ENCODE measurements at places on chromosomes 13 and 19.

DNA sequence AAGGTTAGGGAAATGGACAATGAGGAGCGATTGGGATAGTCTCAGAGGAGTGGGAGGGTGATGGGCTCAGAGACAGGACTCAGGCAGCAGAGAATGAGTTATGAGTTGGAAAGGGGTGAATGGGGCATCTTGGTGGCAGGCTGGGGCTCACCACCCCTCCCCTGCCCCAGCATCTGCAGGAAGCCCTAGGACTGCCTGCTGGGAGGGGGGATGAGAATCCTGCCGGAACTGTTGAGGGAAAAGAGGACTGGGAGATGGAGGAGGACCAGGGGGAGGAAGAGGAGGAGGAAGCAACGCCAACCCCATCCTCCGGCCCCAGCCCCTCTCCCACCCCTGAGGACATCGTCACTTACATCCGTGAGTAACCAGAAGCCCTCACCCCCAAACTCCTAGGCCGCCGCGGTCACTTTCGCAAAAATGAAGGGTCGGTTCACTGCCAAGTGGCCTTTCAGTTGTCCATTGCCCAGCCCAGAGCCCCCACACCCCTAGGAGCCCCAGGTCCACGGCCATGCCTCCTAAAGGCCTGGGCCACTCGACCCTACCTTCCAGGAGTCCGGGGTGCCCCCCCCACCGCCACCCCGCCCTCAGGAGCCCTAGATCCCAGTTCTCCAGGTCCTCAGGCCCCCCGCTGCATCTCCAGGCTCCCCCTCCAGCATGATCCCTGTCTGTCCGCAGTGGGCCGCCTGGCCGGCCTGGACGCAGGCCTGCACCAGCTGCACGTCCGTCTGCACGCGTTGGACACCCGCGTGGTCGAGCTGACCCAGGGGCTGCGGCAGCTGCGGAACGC, 764 bp downstream of the CLEC11A start:
- no peak for DNase-seq

DNA sequence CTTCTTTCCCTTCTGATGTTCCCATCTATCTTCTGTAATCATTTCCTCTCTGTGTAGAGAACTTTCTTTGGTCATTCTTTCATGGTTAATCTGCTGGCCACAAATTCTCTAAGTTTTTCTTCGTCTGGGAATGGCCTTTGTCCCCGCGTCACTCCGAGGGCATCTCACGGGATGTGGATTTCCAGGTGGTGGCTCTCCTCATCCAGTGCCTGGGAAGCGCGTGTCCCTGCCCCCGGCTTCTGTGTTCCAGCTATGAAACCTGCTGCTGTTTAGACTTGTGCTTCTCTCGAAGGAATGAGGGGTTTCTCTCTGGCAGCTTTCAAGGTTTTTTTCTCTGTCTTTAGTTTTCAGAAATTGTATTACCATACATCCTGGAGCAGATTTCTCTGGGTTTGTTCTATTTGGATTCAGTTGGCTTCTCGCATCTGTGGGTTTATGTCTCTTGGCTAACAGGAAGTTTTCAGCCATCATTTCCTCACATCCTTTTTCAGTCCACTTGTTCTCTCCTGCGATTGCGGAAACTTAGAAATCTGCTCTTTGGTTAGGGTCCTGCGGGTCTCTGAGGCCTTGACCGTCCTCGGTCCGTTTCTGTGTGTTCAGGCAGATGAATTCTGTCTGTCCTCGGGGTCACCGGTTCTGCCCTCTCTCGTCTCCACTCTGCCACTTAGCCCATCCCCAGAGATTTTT, 36.9 kb upstream of the DCUN1D2 start:
- no peak for DNase-seq

- DNase-seq, result no peak
These were observed 32.9 kb downstream of the ZNF701 start for GRCh38 chr19:52602941-52603340.

DNA sequence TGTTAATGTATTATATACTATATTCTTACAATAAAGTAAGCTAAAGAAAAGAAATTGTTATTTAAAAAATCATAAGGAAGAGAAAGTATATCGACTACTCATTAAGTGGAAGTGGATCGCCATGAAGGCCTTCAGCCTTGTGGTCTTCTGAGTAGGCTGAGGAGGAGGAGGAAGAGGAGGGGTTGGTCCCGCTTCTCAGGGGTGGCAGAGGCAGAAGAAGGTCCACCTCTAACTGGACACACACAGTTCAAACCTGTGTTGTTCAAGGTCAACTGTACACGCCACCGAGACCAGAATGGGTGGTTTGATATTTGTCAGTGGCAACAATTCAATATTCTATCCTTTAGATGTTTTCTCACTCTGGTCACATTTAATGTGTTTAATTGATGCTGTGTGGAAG, 67.2 kb downstream of the ALOX5AP start:
- DNase-seq, result no peak

- no peak for DNase-seq
These were observed 12.9 kb downstream of the STARD13 start for GRCh38 chr13:33272531-33273124.

DNA sequence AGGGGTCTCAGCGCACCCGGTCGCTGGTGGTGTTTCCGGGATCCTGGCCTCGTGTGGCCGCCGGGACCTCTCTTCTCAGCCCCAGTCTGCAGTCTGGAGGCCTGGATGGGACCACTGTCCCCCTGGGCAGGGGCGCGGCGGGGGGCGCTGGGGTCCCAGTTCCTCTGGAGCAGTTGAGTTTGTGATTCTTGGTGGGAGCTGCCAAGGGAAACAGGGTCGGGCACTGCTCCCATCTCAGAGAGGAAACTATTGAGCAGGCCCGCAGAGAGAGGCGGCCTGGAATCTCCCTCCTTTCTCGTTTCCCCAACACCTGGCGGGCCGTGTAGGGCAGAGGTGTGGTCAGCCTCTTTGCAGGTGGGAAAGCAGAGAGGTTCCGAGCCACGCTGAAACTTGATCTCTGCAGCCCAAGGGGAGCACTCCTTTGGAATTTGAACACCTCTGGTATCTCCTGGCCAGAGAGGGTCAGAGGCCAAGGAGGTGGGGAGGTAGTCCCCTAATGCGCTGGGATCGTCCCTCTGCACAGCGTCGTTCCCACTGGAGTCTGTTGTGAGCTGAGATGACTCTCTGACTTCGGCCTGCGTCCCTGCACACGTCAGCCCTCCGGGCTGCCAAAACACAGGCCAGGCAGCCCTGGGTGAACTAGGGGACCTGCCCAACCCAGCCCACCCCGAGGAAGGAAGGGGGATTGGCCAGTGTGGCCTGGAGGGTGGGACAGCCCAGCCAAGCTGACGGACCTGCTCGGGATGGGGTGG, 741 bp downstream of the PLEKHF1 start:
- peak; percentile 71 for DNase-seq

DNA sequence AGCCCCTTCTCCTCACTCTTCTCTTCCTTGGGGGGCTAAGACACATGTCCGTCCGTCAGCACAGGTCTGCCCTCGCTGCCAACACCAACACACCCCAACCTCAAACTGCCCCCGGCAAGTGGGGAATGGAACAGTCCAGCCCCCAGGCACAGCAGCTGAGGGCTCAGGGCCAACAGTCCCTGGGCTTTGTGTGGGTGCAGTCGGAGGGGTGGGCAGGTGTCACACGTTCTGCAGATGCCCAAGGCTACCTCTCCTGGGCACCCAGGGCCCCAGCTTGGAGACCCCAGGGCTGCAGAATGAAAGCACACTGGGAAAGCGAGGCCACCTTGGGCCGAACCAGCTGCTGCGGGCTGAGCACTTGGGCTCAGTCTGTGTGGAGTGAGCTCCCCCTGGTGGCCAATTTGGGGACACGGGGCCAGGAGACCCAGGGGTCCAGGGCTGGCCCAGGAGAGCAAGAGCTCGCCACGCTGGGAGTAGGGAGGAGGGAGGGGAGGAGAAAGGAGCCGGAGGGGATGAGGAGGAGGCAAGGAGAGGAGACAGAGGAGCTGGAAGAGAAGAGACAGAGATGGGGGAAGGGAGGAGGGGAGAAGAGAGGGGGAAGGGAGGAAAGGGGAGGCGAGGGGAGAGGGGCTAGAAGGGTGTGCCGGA, 14.0 kb upstream of the ATP8B3 start:
- peak; percentile 96 for DNase-seq

DNA sequence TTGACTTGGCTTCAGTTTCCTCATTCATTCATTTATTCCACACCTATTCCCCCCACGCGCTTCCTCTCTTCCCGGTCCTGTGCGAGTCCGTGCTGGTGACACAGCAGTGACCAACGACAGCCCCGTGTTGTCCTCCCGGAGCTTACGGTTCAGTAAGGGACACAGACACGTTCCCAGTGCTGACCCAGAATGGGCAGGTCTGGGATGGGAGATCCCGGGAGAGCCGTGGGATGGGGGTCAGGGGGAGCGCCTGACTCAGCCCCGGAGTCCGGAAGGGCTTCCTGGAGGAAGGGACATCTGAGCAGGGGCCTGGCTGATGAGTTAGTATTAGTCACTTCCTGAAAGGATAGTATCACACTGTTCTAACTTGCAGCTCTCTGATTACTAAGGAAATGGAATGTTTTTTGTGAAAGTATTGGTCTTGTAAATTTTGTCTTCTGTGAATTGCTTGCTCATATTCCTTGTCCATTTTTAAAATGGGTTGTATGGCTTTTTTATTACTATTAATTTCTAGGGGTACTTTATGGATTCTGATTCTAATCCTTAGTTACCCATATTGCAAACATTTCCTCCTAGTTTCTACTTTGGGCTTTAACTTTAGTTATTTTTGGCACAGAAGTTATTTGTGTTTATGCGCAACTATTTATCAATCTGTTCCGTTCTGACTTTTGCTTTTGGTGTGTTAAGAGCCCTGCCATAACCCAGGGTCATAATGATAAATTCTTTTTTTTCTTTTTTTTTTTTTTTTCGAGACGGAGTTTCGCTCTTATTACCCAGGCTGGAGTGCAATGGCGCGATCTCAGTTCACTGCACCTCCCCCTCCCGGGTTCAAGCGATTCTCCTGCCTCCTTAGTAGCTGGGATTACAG, 708 bp upstream of the ERCC1 start:
- peak; percentile 84 for DNase-seq

DNA sequence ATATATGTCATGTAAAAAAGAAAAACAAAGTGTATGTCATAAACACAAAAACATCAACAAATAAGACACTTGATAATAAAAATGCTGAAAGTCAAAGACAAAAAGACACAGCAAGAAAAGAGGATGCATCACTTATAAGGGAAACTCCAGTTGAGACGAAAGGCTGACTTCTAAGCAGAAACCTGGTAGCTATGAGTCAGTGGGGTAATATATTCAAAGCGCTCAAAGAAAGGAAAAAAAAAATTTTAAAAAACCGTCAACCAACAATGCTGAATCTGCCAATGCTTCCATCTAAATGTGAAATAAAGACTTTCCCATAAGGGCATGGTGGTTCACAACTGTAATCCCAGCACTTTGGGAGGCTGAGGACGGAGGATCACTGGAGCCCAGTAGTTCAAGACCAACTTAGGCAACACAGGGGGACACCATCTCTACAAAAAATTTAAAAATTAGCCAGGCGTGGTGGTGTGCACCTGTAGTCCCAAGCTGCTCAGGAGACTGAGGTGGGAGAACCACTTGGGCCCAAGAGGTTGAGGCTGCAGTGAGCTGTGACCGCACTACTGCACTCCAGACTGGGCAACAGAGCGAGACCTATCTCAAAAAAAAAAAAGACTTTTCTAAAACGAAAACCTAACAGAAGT, 24.0 kb downstream of the USP12 start:
- no peak for DNase-seq

DNA sequence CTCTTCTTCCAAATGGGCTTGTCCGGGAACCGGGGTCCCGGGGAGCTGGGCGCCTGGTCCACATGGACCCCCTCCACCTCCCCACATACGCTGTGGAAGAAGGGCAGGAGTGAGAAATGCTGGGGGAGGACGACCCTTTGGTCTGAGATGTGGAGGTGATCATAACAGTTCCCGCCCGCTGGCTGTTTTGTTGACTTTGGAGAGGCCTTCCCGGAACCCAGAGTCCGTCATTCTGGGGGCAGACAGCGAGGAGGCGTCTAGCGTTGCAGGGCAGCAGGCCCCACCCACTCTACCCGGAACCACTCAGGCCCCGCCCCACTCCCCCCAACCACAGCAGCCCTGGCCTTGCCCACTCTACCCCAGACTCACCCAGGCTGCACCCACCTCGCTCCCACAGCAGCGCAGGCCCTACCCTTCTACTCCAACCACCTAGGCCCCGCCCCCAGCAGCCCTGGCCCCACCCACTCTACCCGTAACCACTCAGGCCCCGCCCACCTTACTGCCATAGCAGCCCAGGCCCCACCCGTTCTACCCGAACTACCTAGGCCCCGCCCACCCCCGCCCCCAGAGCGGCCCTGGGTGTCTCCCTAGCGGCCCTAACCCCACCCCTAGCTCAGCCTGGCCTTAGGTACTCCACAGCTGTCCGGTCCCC, 7.1 kb downstream of the GPR108 start:
- no peak for DNase-seq

DNA sequence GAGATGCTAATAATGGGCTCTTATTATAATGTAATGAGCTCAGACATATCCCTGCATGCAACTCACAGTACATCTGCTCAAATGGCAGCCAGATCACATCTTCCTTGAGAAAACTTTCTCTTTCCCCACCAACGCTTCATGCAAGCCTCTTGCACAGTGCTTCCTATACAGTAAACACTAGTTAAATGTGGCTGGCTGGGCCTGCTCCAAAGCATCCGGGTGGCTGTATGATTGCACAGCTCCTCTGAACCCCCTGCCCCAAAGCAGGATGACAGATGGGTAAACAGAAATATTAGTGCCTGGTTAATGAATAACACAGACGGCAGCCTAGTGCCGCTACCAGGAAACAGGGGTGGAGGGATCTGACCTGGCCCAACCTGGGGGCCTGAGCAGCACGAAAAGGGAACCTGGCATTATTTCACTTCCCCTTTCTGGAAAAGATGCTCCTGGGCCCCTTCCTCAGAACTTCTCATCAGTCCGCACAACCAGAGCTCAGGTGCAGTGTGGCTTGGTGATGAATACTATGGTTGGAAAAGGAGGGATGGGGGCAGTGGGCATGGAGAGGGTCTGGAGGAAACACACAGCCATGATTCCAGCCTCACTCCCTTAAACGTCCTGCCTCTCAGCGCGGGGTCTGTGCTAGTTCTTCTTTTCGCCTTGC, 10.8 kb downstream of the FFAR2 start:
- no peak for DNase-seq

DNA sequence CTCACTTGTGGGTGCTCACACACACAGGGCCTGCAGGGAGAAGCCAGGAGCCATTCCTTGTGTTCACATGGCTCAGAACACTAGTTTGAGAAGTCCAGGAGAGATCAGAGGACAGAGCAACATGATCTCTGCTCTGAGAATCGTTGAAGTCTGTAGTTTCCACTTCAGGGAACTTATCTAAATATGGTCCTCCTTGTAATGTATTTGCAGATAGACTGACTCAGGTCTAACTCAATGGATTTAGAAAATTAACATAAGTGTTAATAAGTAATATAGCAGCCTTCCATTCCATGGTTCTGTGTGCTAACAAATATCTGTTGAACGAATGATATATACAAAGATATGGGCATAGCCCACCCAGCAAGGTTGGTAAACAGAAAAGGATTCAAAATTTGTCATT, 119.8 kb upstream of the STARD13 start:
- no peak for DNase-seq

DNA sequence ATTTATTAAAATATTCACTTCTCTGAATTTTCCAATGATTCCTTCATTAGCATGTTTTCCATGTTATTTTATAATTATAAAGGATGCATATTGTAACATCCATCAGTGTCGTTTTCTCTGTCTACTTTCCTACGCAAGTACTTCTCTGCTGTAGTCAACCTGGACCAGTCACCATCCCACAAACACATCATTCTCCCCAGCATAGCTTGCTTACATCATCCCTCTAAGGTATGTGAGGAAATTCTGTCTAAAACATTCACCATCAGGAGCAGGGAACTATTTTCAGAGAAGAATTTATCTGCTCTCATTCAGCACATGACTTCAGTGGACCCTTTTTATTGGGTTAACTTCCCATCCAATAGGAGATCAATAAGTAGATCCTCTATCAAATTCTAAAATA, 806.1 kb upstream of the ARGLU1 start:
- no peak for DNase-seq
